Epithelial cell of prostate (primary cell): ENCODE measurements at places on chromosomes 3 and 15.

DNA sequence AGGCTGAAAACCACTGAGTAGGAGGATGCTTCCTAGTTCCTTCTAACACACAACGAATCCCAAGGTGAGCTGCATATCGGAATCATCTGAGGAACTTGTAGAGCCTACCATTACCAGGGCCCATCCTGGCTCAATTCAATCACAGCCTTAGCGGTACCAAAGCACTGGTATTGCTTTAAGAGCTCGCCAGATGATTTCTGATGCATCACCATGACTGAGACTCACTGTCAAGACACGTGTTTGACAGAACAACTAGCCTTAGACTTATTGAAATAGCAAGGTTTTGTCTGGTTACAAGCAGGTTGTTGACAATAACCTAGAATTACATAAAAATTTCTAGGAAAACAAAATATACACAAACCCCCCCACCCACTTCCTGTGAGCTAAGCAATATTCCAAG lies 68.5 kb downstream of the CBLB start:
- DNase-seq: no peak

GRCh38 chr15:25741256-25741580 lies 121.9 kb downstream of the ATP10A start:
- no peak for DNase-seq

DNA sequence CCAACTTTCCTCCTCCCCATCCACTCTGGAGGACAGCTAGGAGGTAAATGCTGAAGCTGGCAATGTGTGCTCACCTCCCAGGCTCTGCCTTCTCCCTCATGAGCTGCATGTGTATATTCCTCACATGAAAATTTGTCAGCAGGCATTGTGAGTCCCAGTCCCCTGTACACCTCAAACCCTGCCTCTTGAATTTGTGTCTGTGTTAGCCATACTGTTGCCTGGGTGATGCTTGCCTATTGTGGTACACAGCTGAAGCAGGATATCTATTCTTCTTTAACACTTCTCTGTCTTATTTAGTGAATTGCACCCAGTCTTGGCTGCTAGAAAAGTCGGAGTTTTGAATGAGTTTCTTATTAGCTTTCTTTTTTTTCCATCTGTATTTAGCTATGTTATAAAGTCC lies 586.0 kb upstream of the TGFBR2 start:
- DNase-seq: no peak

GRCh38 chr3:42014921-42015533 lies 53.1 kb upstream of the ULK4 start:
- no peak for DNase-seq
